ENCODE measurements at places on chromosomes 5 and 9.

GRCh38 chr9:33221568-33221884, 18.4 kb upstream of the SPINK4 start:
- DNase-seq = no peak

GRCh38 chr9:130299785-130300615, 34.4 kb downstream of the HMCN2 start:
- DNase-seq = no peak

- no peak for DNase-seq
These were observed 191.0 kb downstream of the RAB3C start for GRCh38 chr5:58773744-58774441.

- no peak for DNase-seq
These were observed 80.9 kb downstream of the YIPF5 start for GRCh38 chr5:144089401-144090021.

DNA sequence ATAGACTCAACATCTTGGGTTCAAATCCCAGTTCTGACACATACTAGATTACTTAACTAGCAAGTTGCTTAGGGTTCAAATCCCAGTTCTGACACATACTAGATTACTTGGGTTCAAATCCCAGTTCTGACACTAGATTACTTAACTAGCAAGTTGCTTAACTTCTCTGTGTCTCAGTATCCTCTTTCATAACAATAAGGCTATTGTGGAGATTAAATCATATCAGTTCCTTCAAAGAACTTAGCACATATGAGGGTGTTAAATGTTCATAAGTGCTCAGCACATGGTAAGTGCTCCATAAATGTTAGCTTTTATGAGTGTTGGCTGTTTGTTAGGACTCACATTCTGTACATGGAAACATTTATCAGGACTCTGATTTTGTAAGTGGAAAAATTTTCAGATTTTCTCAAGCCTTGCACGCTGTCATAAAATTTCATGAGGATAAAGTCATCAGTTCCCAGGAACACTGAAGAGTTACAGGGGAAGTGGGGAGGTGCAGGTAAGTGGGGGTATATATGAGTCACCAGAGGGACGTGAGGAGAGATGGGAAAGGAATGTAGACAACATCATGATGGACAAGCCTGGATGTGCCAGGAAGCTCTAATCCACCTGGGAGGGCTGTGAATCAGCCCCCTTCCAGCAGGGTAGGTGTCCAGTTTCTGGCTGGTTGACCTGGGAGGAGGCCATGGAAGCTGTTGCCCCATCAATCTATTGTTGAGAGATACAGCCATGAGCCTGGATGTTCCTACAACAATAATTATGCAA, 532.2 kb upstream of the WWC1 start:
- no peak for DNase-seq

DNA sequence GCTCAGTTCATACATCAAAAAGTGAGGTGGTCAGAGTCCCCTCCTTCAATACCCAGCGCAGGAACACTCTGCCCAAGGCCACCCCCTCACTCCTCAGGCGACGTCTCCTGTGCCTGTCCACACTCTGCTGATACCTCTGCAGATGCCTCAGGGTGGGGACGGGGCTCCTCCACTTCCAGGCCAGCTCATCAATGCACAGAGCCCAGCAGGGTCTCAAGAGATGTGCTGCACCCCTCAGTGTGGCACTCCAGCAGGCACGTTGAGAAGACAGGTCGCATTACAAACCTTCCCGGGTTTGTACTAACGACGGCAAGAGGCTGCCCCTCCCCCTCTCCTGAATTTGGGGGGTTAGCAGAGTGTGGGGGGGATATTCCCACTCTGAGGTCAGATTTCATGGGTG, 128.5 kb downstream of the ZNF354C start:
- DNase-seq = no peak

DNA sequence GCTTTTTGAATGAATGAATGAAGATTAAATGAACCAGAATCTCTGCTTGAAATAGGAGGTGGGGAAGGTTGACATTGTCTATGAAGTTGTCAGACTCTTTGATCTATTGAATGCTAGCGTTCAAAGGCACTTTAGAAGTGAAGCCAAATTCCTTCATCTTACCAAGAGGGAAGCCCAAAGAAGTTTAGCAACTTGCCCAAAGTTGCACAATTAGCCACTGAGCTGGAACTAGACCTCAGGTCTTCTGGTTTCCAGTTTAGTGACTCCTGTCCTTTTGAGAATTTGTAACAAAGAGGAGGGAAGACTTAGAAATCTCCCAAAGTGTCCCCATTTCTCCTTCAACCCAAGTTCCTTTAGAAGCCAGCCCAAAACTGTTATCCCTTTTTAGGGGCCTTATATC, 20.7 kb upstream of the SLC1A3 start:
- no peak for DNase-seq

- DNase-seq = no peak
These were observed 11.2 kb downstream of the ANKS6 start for GRCh38 chr9:98784831-98785806.

GRCh38 chr5:51027271-51027670, 356.0 kb upstream of the ISL1 start:
- DNase-seq = no peak

DNA sequence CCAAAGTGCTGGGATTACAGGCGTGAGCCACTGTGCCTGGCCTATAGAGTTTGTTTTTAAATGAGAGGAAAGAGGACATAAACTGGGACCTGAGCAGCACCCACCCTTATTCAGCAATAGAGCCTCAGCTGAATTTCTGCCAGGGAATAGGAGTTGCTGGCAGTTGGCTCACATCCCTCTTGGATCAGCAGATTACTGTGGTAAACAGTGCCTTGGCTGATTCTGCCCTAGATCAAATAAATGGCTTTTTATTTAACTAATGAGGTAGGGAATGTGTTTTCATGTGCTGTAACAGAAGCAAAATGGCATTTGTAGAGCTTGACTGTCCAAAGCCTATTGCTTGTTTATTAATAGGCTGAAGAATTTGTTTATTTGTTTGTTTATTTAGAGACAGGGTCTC, 2.1 kb downstream of the ARHGEF37 start:
- no peak for DNase-seq

DNA sequence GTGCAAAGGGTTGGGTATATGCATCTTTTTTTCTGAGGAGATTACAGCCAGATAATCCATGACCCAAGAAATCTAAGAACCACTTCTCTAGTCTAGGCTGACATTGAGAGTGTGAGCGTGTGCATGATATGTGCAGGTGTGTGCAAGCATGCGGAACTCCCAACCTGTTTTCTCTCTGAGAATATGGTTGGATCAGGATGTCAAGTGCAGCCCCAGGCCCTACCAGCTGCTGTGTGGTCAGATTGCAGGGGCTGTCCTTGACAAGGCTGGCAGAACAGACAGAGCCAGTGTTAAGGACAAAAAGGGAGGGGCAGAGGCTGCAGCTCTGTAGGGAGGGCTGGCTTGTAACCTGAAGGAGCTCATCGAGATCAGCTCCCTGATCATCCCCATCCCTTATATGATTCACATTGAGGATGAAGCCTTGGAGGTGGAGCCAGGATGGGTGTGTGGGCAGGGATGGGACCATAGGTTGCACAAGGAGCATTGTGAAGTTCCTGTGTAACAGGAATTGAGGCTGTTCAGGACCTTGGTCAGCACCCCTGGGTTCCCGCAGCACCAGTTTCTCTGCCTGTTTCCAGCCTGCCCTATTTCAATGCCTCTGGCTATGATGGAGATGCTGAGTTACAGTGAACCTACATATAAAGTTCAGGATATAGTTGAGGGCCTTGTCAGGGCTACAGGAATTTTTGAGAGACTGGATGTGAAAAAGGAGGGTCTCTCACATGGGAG, 52.6 kb upstream of the ARAP3 start:
- DNase-seq = peak; percentile 47

DNA sequence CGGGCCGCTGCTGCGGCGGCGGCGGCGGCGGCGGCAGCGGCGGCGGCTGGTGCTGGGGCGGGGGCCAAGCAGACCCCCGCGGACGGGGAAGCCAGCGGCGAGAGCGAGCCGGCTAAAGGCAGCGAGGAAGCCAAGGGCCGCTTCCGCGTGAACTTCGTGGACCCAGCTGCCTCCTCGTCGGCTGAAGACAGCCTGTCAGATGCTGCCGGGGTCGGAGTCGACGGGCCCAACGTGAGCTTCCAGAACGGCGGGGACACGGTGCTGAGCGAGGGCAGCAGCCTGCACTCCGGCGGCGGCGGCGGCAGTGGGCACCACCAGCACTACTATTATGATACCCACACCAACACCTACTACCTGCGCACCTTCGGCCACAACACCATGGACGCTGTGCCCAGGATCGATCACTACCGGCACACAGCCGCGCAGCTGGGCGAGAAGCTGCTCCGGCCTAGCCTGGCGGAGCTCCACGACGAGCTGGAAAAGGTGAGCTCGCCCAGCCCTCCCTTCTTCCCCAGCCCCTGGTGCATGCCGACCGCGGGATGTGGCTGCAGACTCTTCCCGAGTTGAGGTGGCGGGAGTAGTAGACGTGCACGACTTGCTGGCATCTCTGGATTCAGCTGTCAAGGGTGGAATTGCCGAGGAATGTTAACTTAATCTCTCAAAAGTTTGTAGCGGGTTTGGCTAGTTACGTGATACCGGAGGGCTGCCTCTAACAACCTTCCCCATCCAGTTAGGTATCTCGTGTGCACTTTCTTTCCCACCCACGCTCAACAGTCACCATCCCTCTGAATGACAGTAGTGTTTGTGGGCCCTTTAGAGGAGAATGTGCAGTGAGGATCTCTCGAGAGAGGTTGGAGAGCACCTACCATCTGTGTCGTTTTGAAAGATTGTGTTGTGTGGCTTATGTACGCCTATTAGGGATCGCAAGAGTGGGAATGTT, 932 bp downstream of the SLC12A2 start:
- DNase-seq = peak; percentile 33

DNA sequence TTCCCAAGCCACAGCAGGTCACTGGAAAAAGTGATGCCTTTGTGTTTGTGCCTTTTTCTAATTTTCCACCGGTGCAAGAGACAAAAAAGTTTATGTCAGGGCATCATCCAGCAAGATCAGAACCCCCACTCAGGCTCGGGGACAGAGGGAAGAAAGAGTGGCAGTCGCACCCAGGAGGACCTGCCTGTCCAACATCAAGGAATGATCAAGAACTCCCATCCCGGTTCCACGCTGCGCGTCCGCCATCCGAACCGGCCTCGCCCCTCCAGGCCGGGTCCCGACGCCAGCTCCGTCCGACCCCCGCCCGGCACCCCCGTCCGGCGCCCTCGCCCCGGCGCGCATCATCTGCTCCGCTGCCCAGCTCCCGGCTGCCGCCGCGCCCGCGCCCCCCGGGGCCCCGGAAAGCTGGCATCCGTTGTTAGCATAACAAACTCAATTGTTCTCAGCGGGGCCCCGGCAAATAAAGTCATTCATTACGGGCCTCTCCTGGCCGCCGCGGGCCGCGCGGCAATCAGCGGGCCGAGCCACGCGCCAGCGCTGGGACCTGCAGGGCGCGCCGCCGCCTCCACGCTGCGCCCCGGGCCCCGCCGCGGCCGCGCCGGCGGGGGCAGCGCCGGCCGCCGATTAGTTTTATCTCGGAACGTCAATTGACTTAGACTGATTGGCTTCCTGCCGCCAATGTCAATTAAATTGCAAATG, 48.1 kb downstream of the PAX5 start:
- no peak for DNase-seq

DNA sequence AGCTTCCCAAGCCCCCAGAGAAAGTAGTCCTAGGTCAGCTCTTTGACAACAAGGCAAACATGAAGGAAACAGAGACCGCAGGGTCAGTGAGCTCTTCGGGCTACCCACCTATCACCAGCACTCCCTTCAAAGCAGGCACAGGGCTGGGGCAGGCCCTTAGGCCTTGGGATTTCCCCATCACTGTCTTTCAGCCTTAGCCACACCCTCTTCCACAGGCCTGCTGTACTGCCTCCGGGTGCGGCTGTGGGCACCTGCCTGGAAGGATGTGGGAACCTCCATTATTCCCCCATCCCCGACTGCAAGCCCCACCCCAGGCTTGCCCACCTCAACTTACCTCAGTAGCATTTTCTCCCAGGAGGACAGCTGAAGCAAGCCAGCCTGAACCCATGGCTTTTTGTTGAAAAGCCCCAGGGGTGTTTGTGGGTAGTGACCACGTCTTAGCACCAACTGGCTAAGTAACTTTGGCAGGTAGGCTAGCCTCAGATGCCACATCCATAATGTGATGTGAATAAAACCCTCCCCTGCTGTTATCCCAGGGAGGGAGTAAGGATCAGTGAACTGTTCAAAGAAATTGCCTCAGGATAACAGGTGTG, 100.2 kb downstream of the PIK3R1 start:
- DNase-seq = no peak

DNA sequence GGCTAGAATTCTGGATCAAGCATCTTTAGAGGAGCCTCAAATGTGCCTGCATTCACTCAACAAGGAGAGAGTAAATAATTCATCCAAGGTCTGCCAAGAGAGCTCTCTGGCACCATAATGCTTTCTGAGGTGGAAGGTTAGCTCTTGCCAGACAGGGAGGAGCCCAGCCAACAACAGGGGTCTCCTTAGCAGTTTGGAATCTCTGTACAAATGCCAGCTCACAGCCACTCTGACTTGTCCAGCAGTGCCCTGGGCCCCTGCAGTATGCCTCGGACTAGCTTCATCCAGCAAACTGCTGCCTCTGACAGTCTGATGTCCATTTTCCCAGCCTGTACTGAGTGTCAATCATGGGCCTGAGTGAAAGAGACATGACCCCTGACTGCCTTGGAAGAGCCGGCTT, 127.2 kb upstream of the SLC44A1 start:
- DNase-seq = no peak

DNA sequence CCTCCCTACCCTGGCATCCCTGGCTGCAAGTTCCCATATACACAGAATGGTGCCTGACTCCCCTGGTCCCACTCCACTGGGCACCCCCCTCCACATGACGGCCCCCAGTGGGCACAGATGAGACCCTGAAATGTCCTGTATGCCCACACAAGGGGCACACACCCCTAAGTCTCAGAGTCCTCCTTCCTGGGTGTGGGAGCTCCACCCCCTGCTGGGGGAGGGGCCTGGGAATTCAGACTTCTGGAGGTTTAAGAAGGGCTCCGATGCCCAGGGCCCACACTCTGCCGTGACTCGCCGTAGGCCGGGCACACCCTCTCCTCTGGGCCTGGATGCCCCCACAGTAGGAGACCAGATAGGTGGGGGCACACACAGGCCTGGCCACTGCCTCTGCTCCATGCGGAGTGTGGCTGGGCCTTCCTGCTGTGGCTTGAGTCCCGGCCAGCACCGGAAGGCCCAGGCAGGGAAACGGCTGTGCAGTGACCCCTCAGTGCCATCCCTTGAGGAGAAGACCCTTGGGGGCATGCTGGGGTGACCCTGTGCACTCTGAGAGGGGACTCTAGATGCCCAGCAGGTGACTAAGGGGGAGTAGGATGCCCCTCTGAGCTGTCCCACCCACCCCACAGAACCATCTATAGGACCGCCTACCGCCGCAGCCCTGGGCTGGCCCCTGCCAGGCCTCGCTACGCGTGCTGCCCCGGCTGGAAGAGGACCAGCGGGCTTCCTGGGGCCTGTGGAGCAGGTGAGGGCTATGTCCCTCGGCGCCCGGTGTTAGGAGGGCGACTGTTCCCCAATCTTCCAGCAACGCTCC, 6.5 kb downstream of the EGFL7 start:
- DNase-seq = peak; percentile 20

- peak; percentile 41 for DNase-seq
These were observed 213.3 kb downstream of the IRX2 start for GRCh38 chr5:2538169-2538568.

- no peak for DNase-seq
These were observed 251.2 kb downstream of the CHSY3 start for GRCh38 chr5:130155345-130156011.

GRCh38 chr9:99878651-99879050, 27.8 kb upstream of the STX17 start:
- DNase-seq = no peak

- no peak for DNase-seq
These were observed 117.7 kb downstream of the ZNF462 start for GRCh38 chr9:106980551-106981101.

Data from Kasumi-1 (cell line).